ENCODE measurements at places on chromosomes 5 and 9. TPM values are rescaled to one million over a fixed set of nuclear protein-coding genes. Genes with fewer than 3 reads are reported as not detected.

The SPATA31D4 gene
- not detected for total RNA-seq

The OTULINL gene
- 27.7 TPM for total RNA-seq

The FBP2 gene
- total RNA-seq, result not detected

GRCh38 chr9:117704597-117704996 lies 394 bp downstream of the TLR4 start:
- H3K27me3 ChIP-seq, result no peaks in the 10 kb centered on the region
- H3K27ac ChIP-seq, result peak overlapping the region; percentile 80
- no peak for DNase-seq
- peaks cover 19% of the 10 kb centered on the region for H3K4me1 ChIP-seq
- H3K36me3 ChIP-seq, result no peaks in the 10 kb centered on the region
- peak overlapping the region; percentile 25 for H3K4me3 ChIP-seq

DNA sequence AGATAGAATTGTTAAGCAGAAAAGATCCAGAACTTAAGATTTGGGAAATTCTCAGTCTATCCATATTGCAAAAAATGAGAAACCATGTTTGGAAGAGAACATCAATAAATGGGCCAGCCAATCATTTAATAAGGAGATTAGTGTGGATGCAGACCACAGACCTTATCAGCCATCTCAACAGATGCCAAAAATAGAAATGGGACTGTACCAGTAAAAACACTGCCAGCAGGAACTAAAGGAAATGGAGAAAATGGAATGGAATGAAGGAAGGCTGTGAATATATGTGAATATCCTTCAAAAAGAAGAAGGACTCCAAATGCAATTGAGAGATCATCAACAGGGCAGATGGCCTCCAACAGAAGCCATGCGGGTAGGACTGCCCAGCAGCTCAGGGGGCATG lies 52.7 kb upstream of the ZNF618 start:
- no peak overlapping the region for H3K4me3 ChIP-seq
- no peaks in the 10 kb centered on the region for H3K36me3 ChIP-seq
- H3K27me3 ChIP-seq, result peaks cover 12% of the 10 kb centered on the region
- H3K4me1 ChIP-seq, result no peaks in the 10 kb centered on the region
- DNase-seq, result no peak

DNA sequence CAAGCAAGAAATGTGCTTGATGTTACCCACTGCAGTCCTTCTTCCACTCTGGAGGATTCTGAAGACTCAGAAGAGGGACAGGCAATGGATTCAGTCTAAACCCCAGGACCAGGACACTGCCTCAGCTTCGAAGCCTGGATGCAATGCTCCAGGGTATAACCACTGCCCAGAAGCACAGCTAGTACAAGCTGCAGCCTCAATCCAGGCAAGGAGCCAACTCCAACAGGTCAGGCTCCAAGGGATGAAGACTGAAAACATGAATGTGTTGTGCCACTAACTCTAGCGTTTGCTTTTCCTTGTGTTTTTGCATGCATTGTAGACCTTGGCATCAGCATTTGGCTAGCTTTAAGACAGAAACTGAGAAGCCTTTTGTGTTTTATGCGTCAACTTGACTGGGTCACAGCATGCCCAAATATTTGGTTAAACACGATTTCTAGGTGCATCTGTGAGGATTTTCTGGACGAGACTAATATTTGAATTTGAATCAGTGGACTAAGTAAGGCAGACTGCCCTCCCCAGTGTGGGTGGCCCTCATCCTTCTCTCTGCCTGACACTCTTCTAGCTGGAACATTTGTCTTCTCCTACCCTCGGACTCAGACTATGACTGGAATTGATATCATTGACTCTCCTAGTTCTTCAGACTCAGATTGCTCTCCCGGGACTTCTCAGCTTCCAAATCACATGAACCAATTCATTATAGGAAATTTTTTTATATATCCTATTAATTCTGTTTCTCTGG lies 20.5 kb upstream of the GPX3 start:
- H3K36me3 ChIP-seq, result no peaks in the 10 kb centered on the region
- H3K4me3 ChIP-seq, result no peak overlapping the region
- no peaks in the 10 kb centered on the region for H3K27me3 ChIP-seq
- H3K27ac ChIP-seq, result no peak overlapping the region

GRCh38 chr9:28868228-28868990 lies 1295.1 kb upstream of the C9orf72 start:
- no peak for DNase-seq
- no peak overlapping the region for H3K4me3 ChIP-seq
- no peaks in the 10 kb centered on the region for H3K4me1 ChIP-seq

DNA sequence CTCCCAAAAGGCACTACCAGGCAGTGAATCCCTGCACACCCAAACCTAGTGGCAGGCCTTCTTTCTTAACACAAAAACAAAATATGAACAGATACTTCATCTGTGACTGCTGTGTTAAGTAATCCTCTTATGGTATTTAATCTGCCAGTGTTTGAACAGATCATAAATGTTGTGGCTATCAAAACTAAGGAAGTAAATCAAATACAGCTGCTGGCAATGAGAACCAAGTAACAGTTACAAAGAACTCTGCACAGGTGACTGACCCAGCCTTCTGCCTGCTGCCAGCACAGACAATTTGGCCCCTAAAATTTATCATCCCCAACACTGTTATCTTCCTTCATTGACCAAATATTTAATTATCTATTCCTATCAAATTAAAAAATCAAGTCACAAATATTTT lies 78.0 kb downstream of the GNAQ start:
- DNase-seq, result no peak
- H3K4me3 ChIP-seq, result no peak overlapping the region
- peaks cover 39% of the 10 kb centered on the region for H3K4me1 ChIP-seq
- H3K27me3 ChIP-seq, result no peaks in the 10 kb centered on the region
- peak overlapping the region; percentile 26 for H3K27ac ChIP-seq

Measured in transverse colon (tissue), 4 donors.